ENCODE measurements at places on chromosomes 4 and X.

DNA sequence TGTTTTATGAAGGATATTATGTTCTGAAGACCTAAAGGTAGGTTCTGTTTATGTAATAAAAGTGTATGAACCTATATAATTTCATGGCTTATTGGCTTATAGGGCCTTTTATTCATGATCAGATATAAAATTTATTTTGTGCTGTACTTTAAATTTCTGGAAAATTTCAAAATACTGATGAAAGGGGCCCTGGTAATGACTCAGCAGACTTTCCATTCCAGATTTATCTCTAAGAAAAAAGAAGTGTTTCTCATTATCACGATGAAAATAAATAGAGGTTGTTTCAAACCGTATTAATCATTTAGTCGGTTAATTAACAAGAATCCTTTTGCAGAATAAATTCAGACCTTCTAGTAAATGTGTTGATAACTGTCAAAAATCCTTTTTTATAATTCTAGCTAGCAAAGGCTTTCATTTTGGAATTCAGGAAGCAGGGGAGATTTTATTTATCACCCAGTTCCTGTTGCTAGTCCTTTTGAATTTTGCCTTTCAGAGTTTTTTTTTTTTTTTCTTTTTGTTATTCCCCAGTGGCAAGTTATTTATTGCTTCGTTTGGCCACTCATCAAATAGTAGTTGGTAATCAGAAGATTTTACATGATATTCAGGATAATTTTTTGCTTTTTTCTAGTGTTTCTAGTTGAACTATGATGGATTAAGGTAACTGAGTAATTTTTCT, 5.4 kb upstream of the TAPT1 start:
- DNase-seq, result no peak

- DNase-seq, result no peak
Measured at GRCh38 chrX:7680181-7680580, 162.8 kb upstream of the VCX start.

DNA sequence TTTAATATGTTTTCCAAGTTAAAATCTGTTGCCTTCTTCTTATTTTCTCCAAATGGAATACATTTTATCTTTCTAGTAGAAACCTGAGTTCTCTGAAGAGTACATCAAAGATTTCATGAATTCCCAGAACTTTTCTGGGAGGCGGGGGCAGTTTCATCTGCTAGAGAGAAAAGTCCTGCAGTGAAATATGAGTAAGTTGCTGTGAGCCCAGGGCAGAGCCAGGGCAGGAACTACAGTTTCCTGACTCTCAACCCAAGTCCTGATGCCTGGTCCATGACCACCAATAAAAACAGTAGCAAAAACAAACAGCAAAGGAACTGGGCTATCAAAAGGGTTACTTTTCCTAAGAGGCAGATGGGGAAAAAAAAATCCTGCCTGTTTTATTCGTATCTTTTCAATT, 239.4 kb upstream of the CTSO start:
- DNase-seq, result no peak

GRCh38 chr4:907691-908425, 24.3 kb downstream of the GAK start:
- no peak for DNase-seq

GRCh38 chr4:142452161-142452855, 393.8 kb downstream of the INPP4B start:
- DNase-seq, result no peak

DNA sequence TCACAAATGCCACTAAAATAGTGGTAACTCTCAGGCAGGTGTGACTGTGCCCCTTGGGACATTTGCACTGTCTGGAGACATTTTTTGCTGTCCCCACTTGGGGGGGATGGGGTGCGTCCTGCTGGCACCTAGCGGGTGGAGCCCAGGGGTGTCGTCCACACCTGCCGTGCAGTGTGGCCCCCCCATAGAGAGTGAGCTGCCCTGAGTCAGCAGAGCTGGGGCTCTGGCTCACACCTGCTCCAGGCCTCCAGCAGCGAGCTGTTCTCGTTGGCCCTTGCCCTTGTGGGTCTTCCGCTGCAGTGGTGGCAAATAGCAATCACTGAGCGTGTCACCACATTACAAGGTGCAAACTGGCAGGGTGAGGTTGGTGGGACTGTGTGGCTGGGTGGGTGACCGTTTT, 64.6 kb downstream of the CLDN34 start:
- no peak for DNase-seq

DNA sequence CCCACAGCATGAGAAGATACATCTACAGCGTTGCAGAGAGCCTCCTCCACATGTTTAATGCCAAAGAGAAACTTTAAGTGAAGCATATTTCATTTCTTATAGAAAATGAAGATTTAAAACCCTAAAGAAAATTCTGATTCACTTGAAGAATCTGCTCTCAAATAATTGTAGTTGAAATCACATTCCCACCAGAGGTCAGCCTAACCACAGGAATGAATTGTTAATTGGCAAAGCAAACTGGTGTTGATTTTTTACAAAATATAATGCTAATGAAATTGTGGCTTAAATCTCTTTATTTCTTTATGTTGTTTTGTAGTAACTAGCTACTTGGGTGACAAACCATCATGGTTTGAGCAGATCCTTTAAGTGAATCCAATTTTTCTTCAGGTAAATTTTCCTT, 31.1 kb upstream of the WDR17 start:
- DNase-seq, result peak; percentile 59

- peak; percentile 67 for DNase-seq
Measured at GRCh38 chr4:92387459-92388069, 83.8 kb downstream of the GRID2 start.

DNA sequence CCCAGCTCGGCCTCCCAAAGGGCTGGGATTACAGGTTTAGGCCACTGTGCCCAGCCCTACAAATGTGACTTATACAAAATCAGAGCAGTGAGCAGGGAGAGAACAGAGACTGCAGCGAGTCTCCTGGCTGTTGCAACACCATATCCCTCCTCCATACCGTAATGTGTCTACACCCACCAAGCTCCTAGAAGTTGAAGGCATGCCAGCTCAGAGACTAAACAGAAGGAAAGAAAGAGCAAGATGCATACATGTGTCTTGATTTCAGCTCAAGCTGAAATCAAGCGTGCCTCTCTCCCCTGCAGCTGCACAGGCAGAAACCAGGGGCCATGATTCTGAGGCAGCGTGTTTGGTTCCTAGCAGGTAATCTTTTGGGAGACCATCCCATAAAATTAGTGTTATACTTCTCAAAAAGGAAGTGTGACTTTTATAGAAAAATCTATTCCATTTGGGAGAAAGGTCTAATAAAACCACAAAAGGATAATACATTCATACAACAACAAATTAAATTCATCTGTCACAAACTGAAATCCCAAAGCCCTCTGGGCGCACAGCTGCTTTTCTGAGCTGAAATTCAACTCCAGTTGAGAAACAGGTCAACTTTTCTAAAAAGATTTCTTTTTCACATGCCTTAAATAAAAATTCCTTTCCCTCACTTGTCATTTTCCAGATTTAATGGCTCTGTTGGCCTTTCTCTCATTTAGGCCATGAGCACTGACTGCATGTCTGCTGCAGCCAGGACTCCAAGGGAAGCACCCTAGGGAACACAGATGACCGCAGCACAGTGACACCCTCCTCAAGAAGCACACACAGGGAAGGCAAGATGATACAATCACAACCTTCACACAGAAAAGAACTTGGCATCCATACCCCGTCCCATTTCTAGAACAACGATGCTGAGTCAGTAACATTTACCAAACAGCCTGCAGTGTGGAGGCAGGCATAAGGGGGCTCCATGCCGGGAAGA, 34.4 kb downstream of the AFAP1 start:
- DNase-seq, result peak; percentile 14

DNA sequence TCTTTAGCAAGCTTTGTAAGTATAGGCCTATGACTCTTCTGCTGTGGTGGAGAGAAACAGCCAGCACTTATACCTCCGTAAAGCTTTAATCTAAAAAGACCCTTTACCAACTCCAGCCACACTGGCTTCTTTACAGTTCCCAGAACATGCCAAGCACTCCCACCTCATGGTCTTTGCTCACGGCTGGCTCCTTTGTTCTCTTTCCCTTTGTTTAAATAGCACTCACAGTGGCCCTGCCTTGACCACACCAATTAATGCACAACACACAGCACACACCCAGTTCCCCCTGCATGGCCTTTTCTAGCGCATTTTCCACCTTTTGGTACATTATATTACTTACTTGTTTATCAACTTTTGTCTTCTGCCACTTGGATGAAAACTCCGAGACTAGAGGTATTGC, 18.9 kb downstream of the PPID start:
- no peak for DNase-seq

All from cerebellar cortex (tissue), 1 donor.